ENCODE measurements at places on chromosomes 11 and 22.

- no peak for DNase-seq
Observed at GRCh38 chr22:20584872-20585638, 77.6 kb downstream of the MED15 start.

- DNase-seq: no peak
Observed at GRCh38 chr11:71070490-71071453, 181.6 kb downstream of the SHANK2 start.

GRCh38 chr11:28343304-28344233, 235.4 kb downstream of the METTL15 start:
- no peak for DNase-seq

DNA sequence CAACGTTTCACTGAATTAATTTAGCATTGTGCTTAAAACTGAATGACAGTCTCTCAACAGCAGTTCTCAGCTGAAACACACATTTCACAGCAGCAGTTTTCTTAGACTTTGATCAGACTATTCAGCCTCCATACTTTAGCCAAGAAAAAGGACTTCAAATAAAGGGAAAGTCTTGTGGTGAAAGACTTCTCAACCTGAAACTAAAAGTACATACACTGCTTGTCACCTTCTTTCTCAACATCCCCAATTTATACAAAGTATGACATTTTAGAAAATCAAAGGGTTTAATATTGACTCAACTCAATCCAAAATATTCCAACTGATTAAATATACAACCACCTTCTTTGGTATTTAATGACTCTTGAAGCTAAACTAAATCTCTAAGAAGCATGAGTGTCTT, 419.0 kb downstream of the LRRC4C start:
- DNase-seq: no peak

- DNase-seq: no peak
Observed at GRCh38 chr11:45848654-45849081, 1.4 kb downstream of the CRY2 start.

GRCh38 chr22:26995235-26995634, 337.8 kb downstream of the MIAT start:
- DNase-seq: no peak

GRCh38 chr11:128412847-128413791, 174.2 kb downstream of the ETS1 start:
- DNase-seq: no peak

GRCh38 chr22:49959782-49960158, 802 bp upstream of the PIM3 start:
- DNase-seq: no peak

- DNase-seq: no peak
Observed at GRCh38 chr11:37972691-37973090, 1374.7 kb upstream of the RAG2 start.

DNA sequence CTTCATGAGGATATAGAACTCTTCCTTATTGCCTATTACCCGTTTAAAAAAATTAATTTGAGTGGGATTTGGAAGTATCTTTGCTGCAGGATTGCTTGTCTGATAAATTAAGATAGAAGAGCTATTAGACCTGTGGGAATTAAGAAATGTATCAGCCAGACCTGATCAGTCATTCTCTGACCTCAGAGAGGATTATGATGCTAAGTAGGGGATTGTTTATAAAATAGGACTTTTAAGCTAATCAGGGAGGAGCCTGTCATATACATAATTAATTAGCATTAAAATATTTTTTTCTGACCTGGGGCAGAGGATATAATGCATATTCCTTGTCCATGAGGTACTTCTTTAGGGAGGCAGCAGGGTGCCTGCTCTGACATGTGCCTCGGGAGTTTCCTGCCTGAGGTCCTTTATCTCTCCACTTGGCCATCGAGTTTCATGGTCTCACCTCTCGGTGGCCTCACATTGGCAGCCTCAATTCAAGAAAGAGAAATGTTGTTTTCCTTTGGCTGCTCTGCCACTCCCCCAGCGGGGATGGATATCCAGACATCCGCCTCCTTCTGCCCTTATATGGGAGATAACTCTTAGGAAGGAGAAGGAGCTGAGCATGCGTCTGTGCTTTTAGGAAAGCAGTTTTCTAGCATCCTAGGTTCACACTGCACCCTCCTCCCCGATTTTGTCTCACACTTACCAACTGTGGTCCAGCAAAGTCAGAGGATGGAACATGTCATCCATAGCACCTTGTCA, 41.1 kb downstream of the DIXDC1 start:
- no peak for DNase-seq

- no peak for DNase-seq
Observed at GRCh38 chr22:46917771-46918101, 155.3 kb downstream of the TBC1D22A start.

GRCh38 chr11:116600930-116601329, 171.9 kb downstream of the BUD13 start:
- DNase-seq: no peak

GRCh38 chr11:1622086-1622485, at the start of gene KRTAP5-4:
Gene KRTAP5-4 (minus strand): TSS chr11:1622138. CDS start chr11:1622093, 45 bp downstream.
- no peak for DNase-seq

- no peak for DNase-seq
Observed at GRCh38 chr11:91947215-91947820, 277.3 kb upstream of the FAT3 start.

- no peak for DNase-seq
Observed at GRCh38 chr22:17475318-17476230, 87.7 kb upstream of the SLC25A18 start.

DNA sequence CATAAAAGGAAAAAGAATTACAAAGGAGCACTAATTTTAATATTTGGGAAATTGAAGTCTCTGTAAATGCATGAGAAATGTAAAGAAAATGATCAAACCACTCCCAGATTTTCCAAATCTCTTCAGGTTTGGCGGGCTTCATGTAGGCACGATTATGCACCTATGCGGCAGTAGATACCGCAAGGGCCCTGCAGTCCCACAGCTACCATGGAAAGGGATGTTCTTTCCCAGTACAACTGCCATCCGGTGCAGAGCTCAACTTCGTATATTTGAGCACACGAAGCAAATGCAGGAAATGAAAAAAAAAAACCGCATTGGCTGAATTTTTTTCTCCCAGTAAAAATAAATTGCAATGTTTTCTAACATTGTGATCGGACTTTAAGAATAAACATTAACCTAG, 1.4 kb downstream of the SLC17A6 start:
- DNase-seq: no peak

- no peak for DNase-seq
Observed at GRCh38 chr11:66922551-66922950, 35.6 kb downstream of the PC start.

- no peak for DNase-seq
Observed at GRCh38 chr22:19809741-19810140, 44.9 kb downstream of the GNB1L start.

DNA sequence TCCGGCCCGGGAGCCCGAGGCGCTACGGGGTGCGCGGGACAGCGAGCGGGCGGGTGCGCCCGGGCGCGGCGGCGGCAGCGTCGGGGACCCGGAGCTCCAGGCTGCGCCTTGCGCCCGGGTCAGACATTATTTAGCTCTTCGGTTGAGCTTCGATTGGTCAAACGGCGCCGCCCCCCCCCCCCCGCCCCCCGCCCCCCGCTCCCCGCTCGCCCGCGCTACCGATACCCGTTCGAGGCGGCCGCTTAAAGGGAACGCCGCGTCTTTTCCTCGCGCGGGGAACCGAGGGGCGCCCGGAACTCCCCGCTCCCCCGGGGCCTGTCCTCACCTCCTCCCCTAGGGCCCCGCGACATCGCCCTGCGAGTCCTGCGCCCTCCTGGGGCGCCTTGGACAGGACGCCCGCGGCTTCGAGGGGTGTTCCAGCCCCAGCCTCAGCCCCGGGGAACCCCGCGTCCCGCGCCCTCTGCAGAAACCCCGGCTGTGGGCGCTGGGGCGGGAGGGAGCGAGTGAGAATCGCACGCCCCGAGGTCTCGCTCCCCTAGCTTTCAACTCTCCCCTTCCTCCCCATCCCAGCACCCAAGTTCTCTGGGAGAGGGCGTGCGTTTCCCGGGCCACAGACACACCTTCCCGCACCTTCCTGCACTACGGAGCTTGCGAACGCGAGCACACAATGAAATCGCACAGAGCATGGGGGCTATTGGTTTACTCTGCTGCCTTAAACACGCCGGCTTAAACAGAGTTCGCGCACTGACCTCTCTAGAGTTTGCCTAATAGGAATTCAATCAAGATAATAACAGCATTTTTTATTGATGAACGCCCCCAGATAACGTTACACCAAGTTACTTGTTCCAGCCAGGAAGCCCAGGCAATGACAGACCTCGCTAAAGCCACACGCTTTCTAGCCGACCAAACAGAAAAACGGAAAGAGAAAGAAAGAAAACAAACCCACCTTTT, at the start of gene BDNF:
Gene BDNF (minus strand): TSS at position 105 of the 951 bp plus-strand sequence. CDS start 41,891 bp downstream, outside the sequence.
- DNase-seq: no peak

- DNase-seq: no peak
Observed at GRCh38 chr11:77851503-77851902, 30.6 kb downstream of the AAMDC start.

GRCh38 chr11:61298663-61299244, 3.6 kb upstream of the VWCE start:
- DNase-seq: no peak

DNA sequence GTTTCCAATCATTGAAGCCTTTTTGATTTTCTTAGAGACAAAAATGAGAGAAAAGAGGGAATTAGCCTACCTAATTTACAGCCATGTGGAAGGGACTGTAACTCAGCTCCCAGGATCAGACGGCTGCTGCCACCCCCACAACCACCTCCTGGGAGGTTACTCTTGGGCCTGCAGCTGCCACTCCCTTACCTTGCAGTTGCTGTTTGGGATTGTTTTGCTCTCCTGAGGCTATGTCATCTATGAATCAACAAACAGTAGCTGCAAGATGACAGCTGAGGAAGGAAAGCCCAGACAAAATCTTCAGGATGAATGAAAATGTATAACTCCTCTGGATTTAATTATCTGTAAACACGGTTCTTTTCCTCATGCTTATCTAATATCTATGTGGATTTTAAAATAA, 28.0 kb upstream of the ZC3H12C start:
- no peak for DNase-seq

DNA sequence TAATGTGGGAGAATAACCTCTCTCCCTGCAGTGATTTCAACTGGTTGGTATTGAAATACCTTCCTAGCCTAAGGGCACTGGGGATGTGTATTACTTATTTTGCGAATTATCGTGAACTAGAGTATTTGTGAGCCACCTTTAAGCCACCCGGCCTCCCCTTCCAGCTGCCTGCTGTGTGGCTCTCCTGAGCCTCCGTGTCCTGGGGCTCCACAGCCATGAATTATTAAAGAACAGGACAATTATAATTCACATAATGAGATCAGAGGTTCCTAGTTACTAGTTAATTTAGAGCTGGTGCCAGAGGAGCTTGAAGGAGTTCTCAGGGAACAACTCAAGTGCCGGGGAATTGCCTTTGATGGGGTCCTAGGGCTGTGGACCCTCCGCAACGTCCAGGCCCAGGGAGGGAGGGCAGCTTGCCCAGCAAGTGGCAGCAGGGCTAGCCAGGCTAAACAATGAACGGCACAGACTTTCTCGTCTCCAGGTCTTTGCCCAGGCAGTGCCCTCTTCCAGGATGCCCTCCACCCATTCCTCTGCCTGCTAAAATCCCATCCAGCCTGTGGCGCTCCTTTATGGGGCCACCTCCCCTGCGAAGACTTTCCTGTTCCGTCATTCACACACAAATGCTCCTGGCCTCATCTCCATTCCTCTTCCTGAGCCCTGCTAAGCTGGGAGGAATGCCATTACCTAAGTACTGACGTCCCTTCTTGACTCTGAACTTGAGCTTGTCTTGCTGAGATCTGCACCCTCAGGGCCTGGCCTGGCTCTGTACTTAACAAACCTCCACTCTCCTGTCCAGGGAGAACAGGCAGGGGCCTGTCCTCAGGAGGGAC, 91.5 kb downstream of the RTL6 start:
- no peak for DNase-seq

- no peak for DNase-seq
Observed at GRCh38 chr11:125174686-125175085, 10.1 kb downstream of the PKNOX2 start.

GRCh38 chr11:17719938-17720795, 796 bp downstream of the MYOD1 start:
- DNase-seq: no peak

GRCh38 chr11:107203656-107204055, 185.4 kb upstream of the GUCY1A2 start:
- no peak for DNase-seq

DNA sequence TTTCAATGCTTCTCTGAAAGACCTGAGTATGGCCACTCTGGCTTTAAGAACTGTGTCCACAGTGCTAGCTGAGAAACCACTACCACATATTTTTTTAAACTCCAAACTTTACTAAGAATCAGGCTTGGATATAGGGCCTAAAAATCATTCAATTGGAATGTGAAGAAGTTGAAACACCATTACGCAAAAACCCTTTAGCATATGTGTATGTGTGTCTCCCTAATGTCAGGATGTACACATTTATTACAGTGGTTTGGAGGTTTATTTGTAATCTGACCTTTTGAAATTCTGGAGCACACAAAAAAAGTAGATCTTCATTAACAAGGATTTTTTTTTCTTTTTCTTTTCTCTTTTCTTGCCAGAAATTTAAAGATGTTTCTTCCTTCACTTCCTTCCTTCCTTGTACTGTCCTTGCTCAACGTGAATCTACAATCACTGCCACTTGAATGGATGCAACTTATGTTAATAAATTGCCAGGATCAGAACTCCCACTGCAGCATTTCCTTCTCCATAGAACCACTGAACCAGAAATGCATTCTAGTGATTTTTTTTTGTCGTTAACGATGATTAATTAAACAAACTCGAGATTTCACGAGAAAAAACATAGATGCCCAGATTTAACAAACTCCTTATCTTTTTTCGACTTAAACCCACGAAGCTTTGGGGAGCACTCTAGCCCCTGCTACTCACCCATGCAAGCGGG, 3.1 kb upstream of the ADM start:
- no peak for DNase-seq

- DNase-seq: no peak
Observed at GRCh38 chr11:8178297-8178696, 9.5 kb upstream of the RIC3 start.

- no peak for DNase-seq
Observed at GRCh38 chr22:20899827-20900423, 17.3 kb upstream of the CRKL start.

DNA sequence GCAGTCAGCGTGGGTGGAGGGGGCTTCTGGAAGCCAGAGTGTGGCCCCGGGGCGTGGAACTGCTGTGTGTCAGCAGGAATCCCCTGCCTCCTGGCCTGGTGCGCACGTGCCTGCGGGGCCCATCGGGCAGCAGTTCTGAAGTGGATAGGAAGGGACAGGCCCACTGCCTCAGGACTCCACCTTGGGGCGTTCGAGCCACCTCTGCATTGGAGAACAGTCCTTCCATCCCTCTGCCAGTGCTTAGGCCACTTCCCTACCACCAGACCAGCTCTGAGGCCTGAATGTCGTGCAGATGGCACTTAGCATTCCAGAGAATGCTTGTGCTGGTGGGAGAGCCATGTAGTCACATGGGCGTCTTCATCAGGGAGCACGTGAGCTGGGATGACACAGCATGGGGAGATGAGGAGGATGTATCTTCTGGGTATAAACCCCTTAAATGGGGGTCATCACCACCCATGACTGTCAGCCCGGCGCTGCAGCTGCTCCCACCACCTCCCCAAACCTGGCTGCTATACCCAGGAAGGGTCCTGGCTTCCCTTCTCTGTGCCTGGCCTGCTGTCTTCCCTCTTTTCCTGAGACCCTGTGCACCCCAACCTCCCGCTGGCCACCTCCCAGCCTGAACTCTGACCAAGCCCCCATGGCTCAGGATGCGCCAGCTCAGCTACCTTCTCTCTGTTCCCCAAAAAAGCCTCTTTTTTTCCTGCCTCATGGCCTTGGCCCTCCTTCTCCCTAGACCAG, 9.7 kb downstream of the INCENP start:
- no peak for DNase-seq

All from activated CD4-positive, alpha-beta T cell treated with anti-CD3 and anti-CD28 coated beads for 1 hour (primary cell).